Chondrocyte (in vitro differentiated cells): ENCODE measurements at places on chromosomes 6 and 20. TPM values are rescaled to one million over a fixed set of nuclear protein-coding genes. Genes with fewer than 3 reads are reported as not detected.

DNA sequence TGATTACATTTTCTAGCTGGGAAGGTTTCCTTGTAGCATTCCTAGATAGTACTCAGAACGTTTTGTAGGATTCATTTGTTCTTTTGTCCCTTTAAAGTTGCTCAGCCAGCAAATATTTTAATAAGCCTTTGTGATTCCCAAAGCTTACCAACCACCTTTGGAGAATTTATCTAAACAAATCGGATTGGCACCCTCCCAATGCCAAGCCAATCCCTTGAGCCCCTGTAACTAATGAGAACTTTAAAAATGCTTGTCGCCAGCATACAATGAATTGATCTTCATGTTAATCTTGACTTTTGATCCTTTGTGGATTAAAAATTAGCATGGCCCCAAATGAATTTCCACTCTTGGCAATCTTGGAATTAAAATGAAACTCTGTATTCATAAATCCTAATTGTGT is 559.5 kb downstream of the UTRN start:
- DNase-seq: no peak

DNA sequence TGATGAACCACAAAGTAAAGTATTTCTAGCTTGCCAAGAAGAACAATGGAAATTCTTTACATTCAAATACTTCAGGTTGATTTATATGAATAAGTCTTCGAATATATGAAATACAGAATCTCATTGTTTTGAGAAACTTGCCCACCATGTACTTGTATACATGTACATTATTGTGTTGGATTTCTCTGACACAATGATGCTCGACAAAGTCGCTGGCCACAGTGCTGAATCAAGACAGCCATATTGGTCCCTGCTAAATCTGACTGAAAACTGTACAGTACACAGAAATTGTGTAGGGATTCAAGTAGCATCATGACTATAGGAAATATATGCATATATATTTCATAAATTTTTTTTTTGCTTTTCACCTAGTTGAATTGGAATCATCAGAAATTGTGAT is 13.1 kb upstream of the LIN28B start:
- DNase-seq: no peak

DNA sequence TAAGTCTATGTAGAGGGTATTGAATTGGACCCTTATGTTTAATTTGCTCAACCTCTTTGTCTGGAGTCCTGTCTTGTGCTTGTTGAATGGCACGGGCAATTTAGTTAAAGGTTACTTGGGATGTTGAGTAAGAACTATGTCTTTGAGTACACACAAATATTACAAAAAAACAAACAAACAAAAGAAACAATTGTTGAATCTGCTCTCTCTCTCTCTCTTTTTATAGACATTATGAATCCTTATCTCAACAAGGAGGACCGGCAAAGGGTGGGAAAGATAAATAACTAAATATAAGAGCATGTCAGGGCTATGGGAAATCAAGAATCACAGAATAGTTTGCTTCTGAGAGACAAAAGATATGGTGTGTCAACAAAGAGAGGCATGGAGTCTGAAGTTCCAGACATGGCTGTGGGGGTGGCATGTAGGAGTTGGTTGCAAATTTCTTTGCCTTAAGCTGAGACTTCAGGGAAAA is 608.6 kb downstream of the UTRN start:
- DNase-seq: no peak

HEBP2 gene
- total RNA-seq: 28.2 to 43.7 TPM (median 42.5 TPM) in 3 replicates
